ENCODE measurements at places on chromosomes 3 and 15.

DNA sequence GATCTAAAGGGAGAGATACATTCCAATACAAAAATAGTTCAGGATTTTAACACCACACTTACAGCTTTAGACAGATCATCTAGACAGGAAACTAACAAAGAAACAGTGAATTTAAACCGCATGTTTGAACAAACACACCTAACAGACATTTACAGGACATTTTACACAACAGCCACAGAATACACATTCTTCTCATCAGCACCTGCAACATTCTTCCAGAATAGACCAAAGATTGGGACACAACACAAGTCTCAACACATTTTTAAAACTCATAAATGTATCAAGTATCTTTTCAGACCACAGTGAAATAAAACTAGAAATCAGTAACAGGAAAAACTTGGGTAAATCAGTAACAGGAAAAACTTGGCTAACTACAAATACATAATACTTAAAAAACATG lies 256.3 kb downstream of the MCTP2 start:
- no peak for DNase-seq

- DNase-seq = no peak
These were observed 2.3 kb downstream of the TPM1 start for GRCh38 chr15:63044645-63045464.

DNA sequence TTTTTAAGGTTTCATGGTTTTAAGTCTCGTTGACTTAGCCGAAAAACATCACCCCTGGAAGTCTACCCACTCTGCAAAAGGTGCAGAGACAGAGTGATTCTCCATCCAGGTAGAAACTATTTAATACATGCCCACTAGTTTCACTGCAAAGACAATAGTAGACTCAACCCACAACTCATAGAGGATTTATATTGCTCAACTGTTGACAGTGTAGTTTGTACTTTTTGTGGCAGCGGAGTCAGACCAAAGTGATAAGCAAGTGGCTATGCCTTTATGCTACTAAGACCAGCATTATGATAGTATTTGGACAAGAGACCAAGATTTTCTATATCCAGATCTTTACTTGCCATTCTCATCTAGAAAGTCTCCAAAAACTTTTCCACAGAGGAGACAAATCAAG lies 98.8 kb upstream of the ZBTB20 start:
- DNase-seq = no peak

GRCh38 chr15:62047282-62047827 lies 12.9 kb downstream of the VPS13C start:
- no peak for DNase-seq

DNA sequence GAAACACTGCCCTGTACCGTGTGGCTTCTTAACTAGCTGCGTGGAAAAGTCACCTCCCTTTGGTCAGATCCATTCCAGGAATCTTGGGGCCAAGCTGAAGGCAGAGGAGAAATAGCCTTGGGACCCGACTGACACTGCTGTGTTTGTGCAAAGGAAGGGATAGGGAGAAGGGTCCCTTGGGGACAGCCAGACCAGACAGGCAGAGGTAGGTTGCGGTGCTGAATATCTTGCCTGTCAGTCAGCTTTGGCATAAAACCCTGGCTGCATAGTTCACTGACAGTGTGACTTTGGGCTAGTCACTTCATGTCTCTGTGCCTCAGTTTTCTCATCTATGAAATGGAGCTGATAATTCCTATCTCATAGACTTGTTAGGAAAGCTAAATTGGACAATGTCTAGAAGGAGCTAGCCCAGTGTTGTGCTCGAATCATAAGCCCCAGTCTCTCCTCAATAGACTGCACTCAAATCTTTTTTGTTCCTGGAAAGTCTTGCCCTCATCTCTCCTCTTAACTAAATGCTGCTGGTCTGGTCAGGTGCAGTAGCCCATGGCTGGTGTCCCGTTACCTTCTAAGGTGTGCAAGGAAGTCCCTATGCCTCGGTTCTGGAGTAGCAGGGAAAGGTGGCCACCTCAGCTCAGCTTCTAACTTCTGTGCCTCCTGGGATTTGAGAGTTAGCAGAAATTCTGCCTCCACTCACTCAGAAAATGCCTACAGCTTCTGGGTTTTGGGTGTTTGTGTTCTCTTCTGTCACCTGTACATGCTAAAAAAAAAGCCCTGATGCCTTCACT lies 25.8 kb downstream of the FGD5 start:
- DNase-seq = no peak

- no peak for DNase-seq
These were observed 26.4 kb downstream of the ANP32A start for GRCh38 chr15:68794307-68794706.

GRCh38 chr15:32774022-32774421 lies 56.2 kb downstream of the GREM1 start:
- DNase-seq = no peak
